ENCODE measurements at places on chromosomes 3 and 15.
A peak's percentile ranks its signal among the peaks of the same experiment; 100 is the strongest.

DNA sequence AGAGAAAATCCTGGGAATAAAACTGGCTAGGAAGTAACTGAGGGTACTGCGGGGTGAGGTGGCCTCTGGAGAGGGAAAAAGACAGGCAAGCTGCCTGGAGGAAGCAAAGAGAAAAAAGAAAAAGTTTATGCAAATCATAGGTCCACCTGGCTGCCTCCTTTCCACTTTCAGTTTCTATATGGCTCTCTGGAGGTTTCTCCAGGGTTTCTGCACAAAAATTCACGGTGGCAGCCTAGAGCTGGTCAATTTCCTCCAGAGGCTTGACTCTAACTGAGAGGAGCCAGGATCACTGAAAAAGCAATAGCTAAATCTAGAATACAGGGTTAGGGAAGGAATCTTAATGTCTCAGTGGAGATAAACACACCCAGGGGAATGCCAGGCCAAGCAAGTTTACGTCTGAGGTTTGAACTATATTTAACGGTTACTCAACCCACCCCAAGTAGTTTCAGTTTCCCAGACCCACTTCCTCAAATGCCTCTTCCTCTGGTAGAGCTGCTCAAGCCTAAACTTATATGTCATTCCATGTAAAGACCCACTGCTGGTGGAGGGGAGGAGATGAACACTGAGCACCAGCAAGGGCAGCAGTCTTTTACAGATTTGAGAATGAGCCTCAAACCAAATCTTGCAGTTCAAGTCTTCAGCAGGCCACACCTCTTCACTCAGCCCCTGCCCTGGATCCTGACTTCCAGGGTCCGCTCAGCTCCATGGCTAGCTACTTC lies 5.7 kb downstream of the LYSMD2 start:
- DNase-seq: peak; percentile 74

GRCh38 chr15:89143503-89144162 lies 55.4 kb downstream of the ABHD2 start:
- DNase-seq: peak; percentile 37

GRCh38 chr3:9161298-9161697 lies 88.1 kb downstream of the SRGAP3 start:
- no peak for DNase-seq

DNA sequence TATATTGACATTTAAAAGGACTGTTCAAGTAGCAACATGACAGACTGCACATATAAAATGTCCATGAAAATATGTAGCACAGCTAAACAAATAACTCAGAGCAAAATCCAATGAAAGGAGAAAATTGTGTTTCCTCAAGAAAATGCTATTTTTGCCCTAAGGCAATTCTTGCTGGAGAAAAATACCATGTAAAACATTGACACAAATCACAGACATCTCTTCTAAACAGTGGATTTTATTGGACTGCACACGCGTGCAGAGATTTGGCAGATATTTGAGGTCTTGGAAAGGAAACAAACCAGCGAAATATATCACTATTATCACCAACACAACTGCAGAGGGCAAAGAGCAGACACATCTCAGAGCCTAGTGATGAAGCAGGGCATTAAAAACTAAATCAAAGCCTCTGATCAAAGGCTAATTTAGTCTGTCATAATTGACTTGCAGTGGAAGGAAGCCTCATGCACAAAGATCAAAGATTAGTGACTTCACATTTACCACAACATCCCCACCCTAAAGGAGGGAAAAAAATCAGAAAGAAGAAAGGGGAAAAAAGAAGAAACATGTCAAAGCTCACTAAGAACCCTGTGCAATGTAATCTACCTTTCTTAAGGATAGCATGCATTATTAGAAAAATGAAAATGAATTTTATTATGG lies 52.4 kb downstream of the CHL1 start:
- DNase-seq: no peak

GRCh38 chr3:143428294-143428693 lies 308.7 kb downstream of the CHST2 start:
- no peak for DNase-seq

GRCh38 chr15:63942486-63943365 lies 103.6 kb downstream of the DAPK2 start:
- no peak for DNase-seq

- DNase-seq: no peak
These were observed 91.8 kb downstream of the TOP2B start for GRCh38 chr3:25572919-25573385.

- no peak for DNase-seq
These were observed 176.6 kb downstream of the XXYLT1 start for GRCh38 chr3:195094191-195094921.

DNA sequence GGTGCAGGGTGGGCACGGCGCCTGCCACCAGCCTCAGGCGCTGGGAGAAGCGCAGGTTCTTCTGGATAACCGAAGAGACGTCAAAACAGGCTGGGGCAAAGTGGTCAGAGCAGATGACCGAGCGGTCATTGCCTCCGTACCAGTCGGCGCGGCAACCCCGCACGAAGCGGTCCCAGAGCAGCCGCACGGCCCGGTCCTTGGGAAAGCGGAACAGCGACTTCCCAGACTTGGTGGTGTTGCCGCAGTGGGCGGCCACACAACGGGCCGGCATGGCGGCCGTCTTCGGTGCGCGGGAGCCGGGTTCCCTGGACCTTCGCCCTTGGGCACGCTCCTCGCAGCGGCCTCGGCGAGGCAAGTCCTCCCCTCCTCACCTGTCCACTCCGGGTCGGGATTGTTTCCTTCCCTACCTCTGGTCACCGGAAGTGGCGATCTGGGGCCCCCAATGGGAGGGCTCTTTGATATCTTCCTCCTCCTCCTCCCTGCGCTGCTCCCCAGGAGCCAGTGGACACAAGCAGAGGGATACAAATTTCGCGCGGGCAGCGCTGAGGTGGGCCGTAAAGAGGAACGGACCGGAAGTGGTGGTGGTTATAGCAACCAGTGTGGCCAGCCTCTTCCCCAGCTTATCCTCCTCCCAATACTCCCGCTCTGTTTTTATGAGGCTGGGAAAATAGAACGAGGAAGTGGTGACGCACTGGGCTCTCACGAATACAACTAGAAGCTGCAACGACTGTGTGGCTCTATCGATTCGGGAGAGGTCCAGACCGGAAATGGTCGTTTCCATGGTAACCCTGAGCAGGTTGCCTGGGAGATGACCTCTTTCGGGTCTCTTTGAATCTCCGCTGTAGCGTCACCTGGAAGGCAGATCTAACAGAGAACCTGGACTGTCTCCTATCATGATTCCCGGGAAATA lies at the start of the genes LRRC49 and THAP10:
Gene LRRC49, plus strand, starts transcription at position 825 of the 910 bp plus-strand sequence. Its CDS starts 69 bp downstream, at position 894.
Gene THAP10, minus strand, starts transcription at position 432 of the 910 bp plus-strand sequence. Its CDS starts 161 bp downstream, at position 271.
- DNase-seq: peak; percentile 33

DNA sequence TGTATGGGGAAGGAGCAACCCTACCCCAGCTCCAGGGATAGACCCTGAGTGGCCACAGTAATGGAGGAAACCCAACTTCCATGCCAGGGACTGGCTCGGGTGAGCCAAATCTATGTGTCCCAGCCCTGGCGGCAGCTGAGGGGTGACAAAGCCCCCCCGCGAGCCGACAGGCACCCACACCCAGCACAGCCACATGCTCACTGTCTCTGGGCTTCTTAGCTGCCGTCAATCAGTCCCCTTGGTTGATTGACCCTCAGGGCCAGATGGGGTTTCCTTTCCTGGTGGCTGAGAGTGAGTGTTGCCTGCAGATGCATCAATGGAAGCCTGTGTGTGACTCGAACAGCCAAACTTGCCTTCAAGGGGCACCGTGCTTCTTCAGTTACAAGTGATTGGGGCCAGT lies 2.1 kb upstream of the OCA2 start:
- DNase-seq: no peak

- DNase-seq: no peak
These were observed 170.1 kb upstream of the ONECUT1 start for GRCh38 chr15:52960283-52960682.

DNA sequence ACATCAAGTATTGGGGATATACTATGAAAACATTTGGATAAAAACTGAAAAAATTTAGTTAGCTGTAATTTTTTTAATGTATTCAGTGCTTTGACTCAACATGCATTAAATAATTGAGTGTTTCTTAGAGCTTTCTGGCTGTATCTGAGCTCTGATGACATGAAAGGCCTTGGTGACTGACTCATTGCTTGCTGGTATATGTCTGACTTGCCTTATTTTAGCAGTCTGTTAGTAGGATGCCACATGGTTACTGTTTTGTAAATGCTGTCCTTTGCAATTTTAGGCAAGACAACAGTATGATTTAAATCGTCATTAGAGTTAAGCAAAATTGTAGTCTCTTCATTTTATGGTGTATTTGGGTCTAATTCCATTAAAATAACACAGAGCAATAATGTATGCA lies 199.2 kb downstream of the GHSR start:
- DNase-seq: no peak

GRCh38 chr3:5133239-5134018 lies 11.3 kb downstream of the ARL8B start:
- DNase-seq: no peak

DNA sequence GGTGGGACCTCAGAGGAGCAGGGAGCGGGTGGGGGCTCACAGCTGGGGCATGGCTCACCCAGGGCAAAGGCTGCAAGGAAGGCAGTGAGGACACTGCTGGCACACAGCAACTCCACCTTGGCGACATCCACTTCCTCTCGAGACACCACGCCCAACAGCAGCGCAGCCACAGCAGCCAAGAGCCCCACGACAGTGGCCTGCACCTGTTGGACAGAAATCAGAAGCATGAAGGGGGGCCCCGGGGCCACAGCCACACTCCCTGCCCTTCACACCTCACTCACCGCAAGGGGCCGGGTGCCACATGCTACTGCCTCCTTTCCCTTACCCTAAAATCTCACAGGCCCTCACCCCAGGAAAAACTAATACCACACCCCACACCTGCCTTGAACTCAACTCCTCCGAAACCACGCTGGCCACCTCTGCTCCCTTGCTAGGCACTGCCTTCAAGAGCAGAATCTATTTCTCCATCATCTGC lies 57.3 kb downstream of the ROPN1B start:
- peak; percentile 4 for DNase-seq

GRCh38 chr3:37481982-37482381 lies 307.6 kb upstream of the LRRFIP2 start:
- DNase-seq: no peak

DNA sequence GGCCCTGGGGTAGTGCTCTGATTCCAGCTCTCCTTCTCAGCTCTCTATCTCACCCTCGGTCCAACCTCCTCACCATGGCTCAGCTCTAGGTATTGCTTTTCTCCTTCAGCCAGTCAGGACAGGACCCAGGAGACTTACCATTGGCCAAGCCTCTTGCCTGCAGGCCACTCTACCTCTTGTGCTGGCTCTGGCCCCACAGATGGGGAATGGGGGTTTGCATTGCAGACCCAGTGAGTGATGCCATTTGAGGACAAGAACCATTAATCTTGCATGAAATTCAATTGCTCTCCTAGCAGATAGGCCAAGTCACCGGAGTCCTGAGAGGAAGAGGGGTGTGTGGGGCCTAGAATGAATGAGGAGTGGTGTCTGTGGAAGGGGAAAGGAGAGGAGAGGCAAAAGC lies 6.1 kb upstream of the RPP25 start:
- no peak for DNase-seq

DNA sequence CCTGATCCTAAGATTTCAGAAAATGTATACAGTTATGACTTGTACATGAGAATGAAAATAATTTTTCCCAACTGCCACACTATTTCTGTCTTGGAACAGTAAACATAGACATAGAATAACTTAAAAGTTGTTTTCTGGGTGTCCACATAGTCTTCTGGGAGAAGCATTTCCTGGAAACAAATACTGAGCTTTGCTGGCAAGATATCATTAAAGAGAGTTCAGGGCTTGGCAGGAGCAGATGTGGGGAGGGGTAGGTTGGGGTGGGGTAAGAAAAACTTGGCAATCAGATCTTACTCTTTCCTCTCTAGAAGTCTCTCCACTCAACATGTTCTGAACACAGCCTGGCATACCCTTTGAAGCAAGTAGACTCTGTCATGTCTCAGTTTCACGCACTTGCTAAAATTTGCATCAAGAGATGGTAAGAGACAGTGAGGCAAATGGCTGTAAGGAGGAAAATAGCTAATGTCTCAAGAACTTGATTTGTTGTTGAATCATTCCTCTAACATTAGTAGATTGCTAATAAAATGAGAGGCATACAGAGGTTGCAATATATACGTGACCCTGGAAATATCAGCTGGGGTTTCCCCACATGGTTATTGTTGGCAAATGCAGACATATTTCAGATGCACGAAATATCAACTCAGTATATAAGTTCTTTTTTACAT lies 27.3 kb upstream of the ABI3BP start:
- DNase-seq: no peak

GRCh38 chr3:177438596-177439220 lies 241.4 kb upstream of the TBL1XR1 start:
- no peak for DNase-seq

DNA sequence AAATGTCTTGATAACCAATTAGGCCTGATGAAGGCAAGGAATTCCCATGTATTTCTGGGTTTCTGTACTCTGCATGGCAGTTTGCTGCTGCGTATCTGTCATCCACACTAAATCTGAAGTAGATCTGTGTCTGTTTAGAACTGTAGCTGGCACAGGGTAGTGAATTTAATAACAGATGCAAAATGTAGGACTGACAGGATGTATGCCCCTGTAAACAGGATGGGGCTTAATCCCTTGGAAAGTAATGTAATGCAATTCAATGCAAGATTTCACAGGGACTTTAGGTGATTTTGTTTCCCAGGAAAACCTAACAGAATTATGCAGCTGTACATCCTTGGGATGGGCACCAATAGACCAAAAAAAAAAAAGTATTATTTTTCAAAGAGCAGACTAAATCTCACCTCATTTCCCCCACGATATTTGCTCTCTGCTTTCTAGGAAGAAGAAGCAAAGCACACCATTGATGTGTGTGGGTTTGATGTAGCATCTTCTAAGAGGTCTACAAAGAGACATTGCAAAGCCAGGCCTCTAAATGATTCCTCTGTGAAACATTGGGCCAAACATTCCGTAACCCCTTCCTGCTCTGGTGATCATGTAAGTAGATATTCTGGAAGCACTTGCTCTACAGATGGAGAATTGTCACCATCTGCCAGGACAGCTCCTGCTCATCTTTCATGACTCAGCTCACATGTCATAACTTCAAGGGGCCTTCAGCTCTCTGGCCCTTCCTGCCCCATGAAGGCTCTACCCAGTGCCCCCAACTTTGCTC lies 464.3 kb upstream of the RGMA start:
- DNase-seq: no peak

DNA sequence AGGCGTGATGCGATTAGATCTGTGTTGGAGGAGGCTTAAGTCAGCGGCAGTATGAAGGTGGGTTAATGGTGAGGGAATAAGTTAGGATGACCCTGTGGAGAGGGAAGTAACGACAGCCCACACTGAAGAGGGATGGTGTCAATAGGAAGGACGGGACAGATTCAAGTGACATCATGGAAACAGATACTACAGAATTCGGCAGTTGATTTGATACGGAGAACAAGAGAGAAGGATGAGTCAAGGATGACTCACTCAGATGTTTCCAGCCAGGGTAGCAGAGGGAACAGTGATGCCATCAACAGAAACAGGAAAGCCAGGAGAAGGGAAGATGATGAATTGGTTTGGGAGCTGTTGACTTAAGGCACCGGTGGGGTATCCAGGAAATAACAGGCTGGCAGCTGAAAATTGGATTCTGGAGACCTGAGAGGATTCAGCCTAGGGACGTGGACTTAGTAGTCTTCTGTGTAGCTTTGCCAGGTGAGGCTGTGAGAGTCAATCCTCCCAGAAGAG lies 38.0 kb downstream of the SHC4 start:
- no peak for DNase-seq

All from CD4-positive, alpha-beta T cell treated with Interleukin-4 for 4 hours (primary cell).